ENCODE measurements at places on chromosomes 1 and 21.

DNA sequence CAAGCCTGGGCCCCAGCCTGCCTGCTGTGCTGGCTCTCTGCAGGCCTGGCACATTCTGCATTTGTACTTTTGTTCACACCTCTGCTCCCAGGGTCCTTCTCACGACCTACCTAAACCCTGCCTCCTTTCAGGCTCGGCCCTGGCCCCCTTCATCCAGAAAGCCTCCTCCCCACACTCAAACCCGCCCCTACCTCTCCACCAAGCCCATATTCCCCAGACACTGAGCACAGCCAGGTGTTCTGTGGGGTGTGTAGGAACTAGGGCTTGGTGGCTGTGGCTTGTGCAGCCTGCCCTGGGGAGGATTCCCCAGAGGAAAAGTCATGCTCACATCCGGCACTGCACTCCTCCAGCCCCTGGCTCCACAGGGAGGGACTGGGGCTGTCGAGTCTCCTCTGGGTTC, 8.2 kb upstream of the MIXL1 start:
- no peak for DNase-seq

DNA sequence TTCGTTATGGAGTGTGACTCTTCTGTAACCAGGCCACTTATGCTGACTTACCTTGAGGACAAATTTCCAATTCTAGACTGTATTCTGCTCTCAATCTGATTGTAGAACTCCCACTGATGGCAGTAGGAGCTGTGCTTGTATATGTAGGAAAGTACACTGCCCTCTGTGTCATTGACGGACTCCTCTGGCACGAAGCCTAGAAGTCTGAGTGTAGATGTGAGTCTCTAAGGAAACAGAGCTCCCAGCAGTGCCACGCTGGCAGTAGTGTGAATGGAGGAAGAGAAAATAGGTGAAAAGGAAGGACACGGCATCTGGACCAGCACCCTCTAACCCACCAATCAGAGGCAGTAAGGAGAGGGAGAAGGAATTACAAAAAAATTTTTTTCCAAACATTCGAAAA, 130.4 kb upstream of the ADGRL2 start:
- no peak for DNase-seq

DNA sequence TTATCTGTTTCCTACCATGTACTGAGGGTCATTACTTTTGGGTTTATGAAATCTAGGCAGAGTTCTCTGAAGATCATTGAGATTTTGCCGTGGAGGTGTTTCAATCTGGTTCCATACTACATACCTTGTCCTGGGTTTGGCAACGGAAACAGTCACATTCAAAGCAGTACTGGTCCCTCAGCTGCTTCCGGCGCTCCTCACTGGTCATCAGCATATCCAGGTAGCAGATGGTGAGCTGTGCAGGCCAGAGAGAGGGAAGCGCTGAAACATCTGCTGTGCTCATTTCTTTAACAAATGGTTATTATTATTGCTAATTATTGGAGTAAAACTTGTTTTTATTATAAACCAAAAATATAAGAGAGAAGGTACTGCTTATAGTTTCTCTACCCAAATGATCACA, 591.7 kb downstream of the SMYD3 start:
- DNase-seq, result no peak

DNA sequence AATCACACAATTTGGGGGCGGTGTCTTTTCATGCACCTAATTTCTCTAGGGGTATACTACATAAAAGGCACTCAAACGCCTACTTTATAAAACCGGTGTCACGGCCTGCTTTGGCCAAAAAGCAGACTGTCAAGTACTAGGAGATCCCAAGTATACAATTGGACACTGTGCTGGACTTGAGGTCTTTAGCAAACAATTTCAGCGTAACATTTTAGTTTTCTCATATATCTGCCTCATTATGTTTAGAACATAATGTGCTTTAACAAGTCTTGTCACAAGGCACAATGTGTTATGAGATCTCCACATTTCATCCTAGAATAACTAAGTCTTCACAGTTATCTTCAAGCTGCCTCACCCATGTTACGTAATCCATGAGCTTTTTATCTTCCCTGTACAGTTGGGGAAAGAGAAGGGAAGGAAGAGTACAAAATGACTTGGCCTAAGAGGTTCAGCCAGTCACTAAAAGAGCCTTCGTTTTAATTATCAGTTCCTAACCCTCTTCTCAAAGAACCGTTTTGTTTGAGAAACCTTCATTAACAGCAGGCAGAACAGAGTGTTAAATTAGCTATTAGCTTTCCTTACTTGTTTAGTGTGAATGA, 1.7 kb downstream of the SSX2IP start:
- no peak for DNase-seq

DNA sequence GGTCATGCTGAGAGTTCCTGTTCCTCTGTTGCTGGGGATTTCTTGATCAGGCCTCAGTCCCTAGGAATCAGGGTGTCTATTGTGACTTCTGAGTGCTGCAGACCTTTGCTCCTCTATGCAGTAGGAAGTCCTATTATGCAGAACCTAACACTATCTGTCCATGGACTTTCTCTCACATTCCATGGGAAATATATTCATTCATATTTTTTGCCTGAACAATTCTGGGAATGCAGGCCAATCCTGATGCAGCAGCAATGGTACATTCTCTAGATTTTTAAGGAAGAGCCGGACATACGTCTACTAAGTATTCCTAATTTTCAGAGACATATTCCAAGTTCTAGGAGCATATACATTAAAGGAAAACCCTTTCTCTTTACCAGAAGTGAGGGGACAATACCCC, 61.1 kb upstream of the C1orf87 start:
- no peak for DNase-seq

- no peak for DNase-seq
Measured at GRCh38 chr1:29213055-29213454, 17.7 kb downstream of the MECR start.

DNA sequence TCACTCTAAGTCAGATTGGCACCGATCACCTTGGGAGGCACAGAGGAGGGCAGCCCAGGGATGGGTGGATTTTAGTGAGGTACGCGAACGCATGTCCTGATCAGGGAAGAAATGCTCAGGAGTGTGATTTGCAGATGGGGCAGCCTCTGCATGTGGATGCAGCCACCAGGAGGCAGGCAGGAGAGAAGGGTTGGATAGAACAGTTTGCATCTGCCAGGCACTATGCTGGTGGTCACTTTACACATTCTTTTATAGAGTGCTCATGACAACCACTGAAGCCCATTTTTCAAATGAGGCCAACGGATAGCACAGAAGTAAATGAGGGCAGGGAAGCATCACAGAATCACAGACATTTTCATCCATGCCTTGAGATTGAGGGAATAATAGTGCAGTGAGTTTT, 5.7 kb downstream of the LAMB3 start:
- DNase-seq, result no peak
